ENCODE measurements at places on chromosomes 5 and 9.

DNA sequence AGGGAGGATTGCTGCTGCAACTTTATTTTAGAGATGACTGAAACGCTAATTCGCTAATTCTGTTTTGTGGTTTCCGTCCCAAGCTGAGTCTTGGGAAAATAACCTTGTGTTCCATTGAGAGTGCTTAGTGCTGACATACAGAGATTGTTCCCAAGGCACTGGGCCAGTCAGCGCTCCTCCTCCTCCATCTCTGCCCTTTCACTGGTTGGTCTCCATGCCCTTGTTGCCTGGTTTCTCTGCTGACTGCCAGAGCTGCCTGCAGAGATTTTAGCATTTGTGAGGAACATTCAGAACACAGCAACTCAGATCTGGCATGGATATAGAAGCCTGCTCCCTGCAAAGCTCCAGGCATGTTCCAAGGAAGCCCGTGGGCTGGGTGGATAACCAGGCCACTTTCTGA is 126.0 kb upstream of the IRX2 start:
- DNase-seq, result no peak

- no peak for DNase-seq
Measured at GRCh38 chr9:132199056-132199455, 37.2 kb downstream of the NTNG2 start.

GRCh38 chr5:109532773-109533364 is 123.1 kb upstream of the PJA2 start:
- DNase-seq, result no peak

GRCh38 chr5:40376566-40376965 is 303.1 kb upstream of the PTGER4 start:
- no peak for DNase-seq

DNA sequence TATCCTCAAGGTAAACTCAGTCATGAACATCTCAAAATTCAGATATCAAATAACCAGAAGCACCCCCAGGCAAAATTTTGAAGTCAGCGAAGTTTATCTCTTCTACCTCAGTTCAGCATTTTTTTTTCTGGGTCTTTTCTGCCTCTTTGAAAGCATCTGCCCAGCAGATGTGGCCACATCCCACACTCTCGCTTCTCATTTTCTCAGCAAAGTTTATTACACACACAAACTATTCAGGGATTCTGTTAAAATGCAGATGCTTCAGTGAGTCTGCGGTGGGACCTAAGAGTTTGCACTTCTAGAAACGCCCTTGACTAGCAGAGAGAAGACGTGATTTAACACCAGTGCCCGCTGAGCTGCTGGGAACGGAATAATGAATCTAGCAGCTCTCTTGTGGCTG is 19.3 kb downstream of the RASEF start:
- DNase-seq, result no peak

Measured in SHP77 (cell line).